Activated CD8-positive, alpha-beta T cell treated with anti-CD3 and anti-CD28 coated beads, Interleukin-2, amount 10 ng/mL, durations not matched to agents 7 days and 5 days (primary cell): ENCODE measurements at places on chromosomes 11 and 22.

DNA sequence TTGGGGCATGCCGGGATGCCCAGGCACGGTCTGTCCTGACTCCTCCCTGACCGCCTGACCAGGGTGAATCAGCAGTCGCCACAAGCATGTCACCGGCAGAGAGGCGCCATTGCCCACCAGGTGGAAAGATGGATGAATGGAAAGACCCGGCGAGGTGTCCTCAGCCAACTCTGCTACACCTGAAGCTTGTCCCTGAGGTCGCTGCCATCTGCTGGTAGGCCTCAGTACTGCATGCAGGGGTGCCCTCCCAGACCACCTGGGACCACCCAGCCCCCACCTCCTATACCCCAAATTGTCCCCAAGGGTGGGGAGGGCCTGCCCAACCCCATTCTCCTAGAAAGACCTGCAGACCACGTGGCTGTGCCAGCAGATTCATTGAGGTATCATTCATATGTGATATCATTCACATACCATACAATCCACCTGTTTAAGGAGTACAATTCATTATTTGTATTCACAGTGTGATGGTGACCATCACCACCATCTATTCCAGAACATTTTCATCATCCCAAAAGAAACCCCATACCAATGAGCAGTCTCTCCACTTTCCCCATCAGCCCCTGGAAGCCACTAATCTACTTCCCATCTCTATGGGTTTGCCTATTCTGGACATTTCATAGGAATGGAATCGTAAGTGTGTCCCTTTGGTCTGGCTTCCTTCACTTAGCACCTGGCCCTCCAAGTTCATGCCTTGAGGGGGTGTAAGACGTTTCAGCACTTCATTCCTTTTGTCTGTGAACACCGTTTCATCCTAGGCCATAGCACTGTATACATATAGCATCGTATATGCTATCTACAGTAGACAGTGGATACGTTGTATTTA, 17.5 kb downstream of the FGF3 start:
- H3K27ac ChIP-seq = no peak overlapping the region
- H3K4me3 ChIP-seq = no peak overlapping the region
- no peaks in the 10 kb centered on the region for H3K4me1 ChIP-seq
- peaks cover 4% of the 10 kb centered on the region for H3K27me3 ChIP-seq
- H3K36me3 ChIP-seq = no peaks in the 10 kb centered on the region

- no peaks in the 10 kb centered on the region for H3K4me1 ChIP-seq
- no peaks in the 10 kb centered on the region for H3K27me3 ChIP-seq
- no peak overlapping the region for H3K27ac ChIP-seq
- DNase-seq = no peak
These were observed 1078.9 kb downstream of the OPCML start for GRCh38 chr11:132453406-132453805.

DNA sequence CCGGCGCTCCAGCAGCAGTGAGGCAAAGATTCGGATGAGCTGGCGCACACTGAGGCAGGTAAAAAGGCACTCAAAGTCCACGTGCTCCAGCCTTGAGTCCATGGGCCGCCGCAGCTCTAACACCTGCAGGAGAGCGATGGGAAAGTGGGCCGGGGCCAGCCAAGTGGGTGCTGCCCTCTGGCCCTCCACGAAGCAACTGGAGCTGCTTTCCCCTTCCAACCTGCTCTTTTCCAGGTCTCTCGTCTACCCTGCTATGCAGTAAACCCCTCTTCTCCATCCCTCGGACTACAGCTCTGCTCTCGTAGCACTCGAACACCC, 20.0 kb downstream of the RPL27A start:
- no peak for DNase-seq
- H3K4me3 ChIP-seq = no peak overlapping the region
- H3K27ac ChIP-seq = no peak overlapping the region
- peaks cover under 1% of the 10 kb centered on the region for H3K36me3 ChIP-seq
- no peaks in the 10 kb centered on the region for H3K27me3 ChIP-seq

- no peak overlapping the region for H3K27ac ChIP-seq
- no peaks in the 10 kb centered on the region for H3K27me3 ChIP-seq
- no peaks in the 10 kb centered on the region for H3K4me1 ChIP-seq
- no peak for DNase-seq
- no peak overlapping the region for H3K4me3 ChIP-seq
- H3K36me3 ChIP-seq = no peaks in the 10 kb centered on the region
These were observed 1090.8 kb downstream of the BRD1 start for GRCh38 chr22:48736593-48737460.
